Ecto neural progenitor cell (in vitro differentiated cells): ENCODE measurements at places on chromosomes 5 and 9.
A peak's percentile ranks its signal among the peaks of the same experiment; 100 is the strongest.

DNA sequence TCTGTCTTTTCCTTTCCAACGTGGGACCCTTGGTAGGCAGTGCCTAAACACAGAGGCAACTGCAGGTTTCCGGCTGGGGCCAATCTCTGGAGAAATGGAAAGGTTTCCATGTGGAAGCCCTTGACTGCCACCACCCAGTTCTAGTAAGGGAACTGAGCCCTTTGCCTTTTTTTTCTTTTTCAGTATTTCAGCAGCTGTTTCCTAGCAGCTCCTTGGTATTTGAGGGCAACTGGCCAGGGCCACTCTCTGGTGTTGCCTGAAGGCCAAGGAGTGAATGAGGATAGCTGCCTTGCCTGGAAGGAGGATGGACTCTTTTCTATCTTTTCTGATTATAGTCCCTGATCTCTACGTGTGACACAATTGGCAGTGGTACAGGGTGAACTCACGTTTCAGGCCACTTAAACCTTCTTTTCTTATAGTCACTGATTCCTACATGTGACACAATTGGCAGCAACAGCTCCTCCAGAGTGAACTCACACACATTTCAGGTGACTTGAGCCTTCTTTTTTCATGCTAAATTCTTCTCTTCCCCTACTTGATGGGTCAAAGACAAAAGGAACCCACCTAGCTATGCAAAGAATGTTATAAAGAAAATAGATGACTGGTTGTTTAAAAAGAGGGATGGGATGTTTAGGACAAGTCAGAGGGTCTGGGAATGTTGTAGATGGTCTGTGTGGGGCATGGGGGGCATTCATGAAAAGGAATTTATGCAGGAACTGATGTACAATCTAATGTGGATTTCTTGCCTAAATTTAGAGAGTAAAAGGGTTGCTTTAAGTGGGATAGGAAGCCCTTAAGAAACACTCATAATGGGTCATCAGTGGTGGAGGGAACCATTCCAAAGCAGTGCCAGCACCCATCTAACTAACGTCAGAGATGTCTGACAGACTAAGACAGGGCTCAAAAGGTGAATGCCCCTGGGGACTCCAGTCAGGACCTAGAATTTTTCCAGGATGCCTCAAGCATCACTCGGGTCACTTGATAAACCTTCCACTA lies 190.1 kb downstream of the TMEM232 start:
- no peak for DNase-seq

- no peak for DNase-seq
Observed at GRCh38 chr9:120944434-120944843, 17.8 kb upstream of the TRAF1 start.

DNA sequence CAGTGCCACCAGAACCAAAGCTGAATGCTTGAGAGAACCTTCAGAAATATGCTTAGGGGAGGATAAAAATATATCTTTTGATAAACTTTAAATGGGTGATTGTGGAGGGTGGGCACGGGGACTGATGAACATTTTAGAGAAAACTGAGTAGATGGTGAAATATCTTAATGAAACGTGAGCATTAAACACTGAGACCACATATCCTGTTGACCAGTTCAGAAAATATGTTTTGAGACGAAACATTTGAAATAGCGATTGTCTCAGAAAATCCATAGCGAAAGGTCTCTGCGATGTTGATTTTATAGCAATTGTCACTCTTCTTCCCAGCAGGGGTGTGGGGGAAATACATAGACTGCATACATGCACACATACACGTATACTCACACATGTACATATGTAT lies 231.0 kb downstream of the ESM1 start:
- DNase-seq = no peak

- no peak for DNase-seq
Observed at GRCh38 chr9:108620767-108621166, 235.0 kb downstream of the ACTL7B start.

- no peak for DNase-seq
Observed at GRCh38 chr5:175513726-175514125, 35.4 kb downstream of the SFXN1 start.

DNA sequence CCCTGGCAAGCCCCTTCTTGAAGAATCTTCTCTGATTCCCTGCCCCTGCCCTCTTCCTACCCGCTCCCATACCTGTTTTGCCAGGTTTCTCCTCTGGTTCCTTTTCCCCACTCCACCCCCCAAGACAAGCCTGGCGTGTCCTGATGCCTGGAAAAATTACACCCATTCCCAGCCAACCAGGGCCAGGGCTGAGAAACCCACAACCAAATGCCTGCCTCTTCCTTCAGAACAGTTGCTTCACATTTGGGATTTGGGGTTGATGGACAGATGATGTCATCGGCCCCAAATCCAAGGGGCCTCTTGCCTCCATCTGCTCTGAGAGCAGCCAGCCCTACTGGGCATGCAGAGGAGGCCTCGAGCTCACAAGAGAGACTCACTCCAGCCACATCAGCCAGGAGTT lies 8.8 kb upstream of the NEK6 start:
- peak; percentile 44 for DNase-seq

DNA sequence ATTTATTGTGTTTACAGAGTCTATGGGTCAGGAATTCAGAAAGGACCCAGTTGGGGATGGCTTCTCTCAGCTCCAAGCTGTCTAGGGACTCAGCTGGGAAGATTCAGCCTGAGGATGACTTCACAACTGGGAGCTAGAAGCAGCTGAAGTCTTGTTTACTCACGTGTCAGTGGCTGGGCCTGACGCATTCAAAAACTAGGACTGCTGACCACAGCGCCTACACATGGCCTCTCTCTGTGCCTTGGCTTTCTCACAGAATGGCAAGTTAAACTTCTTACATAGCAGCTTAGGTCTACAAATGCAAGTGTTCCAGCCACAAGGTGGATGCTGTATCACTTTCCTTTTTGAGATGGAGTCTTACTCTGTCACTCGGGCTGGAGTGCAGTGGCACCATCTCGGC lies 16.3 kb upstream of the PPP2CA start:
- DNase-seq = no peak

DNA sequence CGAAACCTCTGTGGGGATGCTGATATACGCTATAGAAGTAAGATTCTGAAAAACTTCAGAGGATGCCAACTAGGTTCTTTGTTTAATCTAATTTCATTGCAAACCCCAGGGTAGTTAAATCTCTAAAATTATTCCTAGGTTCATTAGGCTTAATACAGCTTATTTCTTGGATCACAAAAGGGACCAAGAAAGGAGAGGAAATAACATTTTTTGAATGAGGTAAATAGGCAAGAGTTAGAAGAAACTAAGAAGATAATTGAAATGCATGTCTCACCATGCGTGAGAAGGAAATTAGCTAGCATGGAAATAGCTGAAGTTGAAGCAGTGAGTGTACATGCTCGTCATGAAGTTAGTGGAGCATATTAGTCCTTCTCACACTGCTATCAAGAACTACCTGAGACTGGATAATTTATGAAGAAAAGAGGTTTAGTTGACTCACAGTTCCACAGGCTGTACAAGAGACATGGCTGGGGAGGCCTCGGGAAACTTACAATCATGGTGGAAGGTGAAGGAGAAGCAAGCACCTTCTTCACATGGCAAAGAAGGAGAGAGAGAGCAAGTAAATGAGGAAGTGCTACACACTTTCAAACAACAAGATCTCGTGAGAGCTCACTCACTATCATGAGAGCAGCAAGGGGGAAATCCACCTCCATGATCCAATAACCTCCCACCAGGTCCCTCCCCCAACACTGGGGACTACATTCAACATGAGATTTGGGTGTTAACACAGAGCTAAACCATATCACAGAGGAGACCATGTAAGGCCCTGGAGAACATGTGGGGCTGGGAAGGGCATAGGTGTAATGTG lies 125.1 kb upstream of the OSMR start:
- DNase-seq = no peak

DNA sequence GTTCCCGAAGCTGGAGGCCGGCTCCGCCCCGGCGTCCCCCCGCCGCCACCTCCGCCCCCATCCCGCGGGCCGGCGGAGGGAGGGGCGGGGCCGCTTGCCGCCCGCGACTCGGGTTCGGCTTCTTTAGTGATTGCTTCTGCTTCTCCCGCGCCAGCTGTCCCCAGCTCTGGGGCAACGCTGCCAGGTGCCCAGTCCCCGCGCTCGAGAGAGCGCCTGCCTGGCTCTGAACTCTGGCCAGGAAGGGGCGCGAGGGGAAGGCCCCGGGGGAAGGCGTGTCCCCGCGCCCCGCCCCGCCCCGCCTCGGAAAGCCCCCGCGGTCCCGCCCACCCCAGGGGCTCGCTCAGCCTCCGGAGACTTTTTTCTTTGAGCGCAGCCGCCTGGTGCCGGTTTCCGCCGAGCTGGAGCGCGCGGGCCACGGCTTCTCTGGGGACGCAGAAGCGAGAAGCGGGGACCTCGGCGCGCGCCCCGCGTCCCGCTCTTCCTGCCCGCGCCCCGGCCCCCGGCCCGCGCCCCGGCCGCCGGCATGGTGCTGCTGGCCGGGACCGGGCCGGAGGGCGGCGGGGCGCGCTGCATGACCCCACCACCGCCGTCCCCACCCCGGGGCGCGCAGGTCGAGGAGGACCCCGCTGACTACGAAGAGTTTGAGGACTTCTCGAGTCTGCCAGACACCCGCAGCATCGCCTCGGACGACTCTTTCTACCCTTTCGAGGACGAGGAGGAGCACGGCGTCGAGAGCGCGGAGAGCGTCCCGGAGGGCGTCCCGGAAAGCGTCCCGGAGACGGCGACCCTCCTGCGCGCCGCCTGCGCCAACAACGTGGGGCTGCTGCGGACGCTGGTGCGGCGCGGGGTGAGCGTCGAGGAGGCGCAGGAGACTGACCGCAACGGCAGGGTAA lies at the start of gene ANKRD33B:
Gene ANKRD33B (plus strand): TSS at position 126 of the 893 bp plus-strand sequence. CDS start 398 bp downstream, at position 524.
- peak; percentile 87 for DNase-seq

DNA sequence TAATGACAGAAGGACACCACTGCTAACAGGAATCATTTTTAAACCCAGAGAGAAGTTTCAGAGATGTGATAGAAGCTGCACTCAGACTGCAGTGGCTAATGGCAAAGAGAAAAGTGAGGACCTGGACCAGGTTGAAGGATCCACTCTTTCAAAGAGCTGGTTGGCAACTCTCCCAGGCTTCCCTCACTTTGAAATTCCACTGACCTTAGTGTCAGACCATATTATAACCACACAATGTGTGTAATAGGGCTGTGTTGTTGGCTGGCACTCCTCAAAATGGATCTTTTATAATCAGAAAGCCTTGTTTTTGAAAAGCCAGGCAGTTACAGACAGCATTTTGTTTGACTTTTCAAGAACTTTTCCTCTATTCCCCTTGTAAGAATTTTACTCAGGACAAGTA lies 280.7 kb downstream of the PRELID2 start:
- DNase-seq = no peak

- DNase-seq = no peak
Observed at GRCh38 chr9:87276327-87276841, 221.3 kb upstream of the DAPK1 start.

DNA sequence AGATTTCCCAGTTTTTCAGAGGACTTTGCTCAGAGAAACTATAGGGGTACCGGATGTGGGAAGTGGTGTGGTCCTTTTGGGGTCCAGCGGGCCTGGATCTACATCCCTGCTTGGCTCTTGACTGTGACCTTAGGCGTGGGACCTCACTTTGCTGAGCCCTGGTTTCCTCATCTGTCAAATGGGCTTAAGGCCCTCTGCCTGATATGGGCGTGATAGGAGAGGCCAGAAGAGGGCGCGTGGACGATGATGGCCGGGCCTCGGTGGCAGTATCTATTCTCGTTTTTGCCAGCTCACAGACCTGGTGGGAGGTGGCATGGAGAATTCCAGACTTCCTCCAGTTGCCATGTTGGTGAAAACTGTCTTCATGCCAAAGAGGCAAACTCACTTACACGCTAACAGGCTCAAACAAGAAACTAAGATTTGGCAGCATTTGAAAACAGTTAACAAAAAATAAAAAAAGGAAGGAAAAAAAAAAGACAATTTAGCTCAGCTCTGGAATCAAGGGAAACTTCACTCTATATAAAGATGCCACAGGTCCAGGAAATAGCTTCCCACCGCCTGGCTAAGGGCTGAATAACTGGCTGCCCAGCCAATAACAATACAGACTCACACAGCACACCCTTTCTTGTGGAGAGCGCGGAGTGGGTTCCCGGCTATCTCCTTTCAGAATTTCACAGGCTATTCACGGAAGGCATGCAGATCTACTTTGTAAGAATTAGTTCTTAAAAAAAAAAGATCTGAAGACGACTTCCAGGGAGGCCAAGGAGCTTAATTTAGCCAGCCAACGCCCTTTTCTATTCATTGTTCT lies 1.7 kb downstream of the SH3PXD2B start:
- no peak for DNase-seq

DNA sequence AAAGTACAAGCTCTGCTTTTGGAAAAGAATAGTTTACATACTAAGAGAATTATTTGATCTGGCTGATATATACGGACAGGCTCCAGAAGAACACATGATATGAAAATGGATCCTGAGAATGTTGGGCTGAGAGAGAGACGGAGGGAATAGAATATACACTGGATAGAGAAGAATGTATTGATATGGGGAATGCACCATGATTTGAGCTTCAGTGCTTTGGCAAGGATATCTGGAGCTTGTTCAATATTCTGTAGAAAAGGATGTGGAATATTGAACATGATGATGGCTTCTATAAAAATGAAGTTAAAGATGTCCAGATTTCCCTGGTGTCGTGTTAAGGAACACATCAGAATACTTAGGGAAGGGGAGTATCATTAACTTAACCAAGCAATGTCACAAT lies 280.5 kb upstream of the VLDLR start:
- DNase-seq = no peak

GRCh38 chr9:124504530-124505005 lies 2.6 kb downstream of the NR5A1 start:
- no peak for DNase-seq

GRCh38 chr5:14445576-14446290 lies 135.9 kb upstream of the OTULINL start:
- DNase-seq = peak; percentile 62

DNA sequence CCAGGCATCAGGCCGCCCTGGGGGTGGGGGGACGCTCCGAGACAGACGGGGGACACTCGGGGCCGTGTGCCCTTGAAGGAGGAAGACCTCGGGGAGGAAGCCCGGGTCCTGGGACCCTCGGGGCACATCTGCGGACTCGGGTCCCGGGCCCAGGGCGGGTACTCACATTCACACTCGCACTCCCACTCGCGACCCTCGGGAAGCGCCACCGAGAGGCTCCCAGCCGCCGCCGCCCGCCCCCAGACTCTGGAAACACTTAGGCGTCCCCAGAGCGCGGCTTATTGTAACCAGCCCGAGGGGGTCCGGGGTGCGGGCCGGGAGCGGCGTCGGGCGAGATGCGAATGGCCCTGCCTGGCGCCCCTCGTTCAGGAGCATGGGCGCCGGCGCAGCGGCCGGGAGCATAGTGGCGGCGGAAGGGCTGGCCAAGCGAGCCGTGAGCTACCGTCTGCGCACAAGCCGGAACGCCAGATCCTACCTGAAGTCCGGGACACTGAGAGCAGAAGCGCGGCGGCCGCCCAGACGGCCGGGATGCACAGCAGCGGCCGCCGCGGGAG lies 559 bp downstream of the ROR2 start:
- DNase-seq = no peak

DNA sequence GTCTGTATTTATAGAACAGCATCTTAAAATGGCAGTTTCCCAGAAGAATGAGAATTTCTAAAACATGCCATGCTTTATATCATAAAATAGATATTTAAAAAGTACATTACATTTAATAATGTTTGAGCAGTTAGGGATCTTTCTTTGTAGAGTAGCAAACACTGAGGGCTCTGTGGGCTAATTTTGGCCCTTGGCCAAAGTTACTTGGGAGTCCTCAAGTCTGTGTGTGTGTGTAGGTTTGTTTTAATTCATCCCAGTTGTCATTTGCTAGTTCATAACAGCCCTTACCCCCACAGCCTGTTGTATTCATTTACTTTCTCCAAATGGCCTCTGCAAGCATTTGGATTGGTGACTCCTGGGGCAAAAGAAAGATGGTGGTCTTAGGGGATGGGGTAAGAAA lies 576.4 kb upstream of the SGCD start:
- DNase-seq = no peak
